Choroid plexus epithelial cell (primary cell): ENCODE measurements at places on chromosomes 11 and 22.
A peak's percentile ranks its signal among the peaks of the same experiment; 100 is the strongest.

DNA sequence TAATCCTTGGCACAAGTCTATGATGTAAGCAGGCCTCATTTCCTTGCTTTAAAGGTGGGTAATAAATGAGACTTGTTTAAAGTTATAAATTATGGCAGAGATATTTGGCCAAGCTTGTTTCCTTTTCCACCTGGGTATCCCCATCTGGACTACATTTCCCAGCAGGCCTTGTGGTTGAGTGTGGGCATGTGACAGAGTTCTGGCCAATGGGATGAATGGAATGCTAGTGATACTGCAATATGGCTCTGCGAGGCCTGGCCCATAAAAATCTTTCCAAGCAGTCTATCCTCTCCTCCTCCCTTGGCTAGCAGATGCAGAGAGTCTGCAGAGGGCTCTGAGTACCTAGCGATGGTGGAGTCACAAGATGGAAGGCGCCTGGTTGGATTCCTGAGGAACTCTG is 102.5 kb downstream of the TIMP3 start:
- peak; percentile 72 for DNase-seq

DNA sequence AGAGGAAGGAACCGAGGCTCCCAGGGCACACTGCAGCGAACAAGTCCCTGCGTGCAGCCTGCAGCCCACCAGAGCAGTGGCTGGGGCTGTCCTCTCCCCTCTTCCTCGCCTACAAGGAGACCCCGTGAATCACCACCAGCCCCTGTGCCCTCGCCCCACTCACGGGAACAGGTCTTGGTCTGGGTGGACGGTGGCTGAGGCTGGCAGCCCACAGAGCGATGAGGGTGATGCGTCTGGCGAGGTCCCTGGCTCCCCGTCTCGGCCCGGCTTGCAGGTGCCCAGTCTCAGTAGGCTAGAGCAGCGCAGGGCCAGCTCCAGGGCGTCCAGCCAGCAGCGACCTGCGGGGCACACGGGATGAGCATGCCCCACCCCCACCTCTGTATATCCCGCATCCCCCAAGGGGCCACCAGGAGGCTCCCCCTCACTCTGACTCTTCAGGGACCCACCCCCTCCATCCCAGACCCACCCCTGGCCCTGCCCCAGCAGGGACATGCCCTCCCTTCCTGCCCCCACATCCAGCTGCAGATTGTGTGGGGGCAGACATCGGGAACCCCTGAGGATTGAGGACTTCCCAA is 50.5 kb upstream of the CARS1 start:
- DNase-seq, result no peak

DNA sequence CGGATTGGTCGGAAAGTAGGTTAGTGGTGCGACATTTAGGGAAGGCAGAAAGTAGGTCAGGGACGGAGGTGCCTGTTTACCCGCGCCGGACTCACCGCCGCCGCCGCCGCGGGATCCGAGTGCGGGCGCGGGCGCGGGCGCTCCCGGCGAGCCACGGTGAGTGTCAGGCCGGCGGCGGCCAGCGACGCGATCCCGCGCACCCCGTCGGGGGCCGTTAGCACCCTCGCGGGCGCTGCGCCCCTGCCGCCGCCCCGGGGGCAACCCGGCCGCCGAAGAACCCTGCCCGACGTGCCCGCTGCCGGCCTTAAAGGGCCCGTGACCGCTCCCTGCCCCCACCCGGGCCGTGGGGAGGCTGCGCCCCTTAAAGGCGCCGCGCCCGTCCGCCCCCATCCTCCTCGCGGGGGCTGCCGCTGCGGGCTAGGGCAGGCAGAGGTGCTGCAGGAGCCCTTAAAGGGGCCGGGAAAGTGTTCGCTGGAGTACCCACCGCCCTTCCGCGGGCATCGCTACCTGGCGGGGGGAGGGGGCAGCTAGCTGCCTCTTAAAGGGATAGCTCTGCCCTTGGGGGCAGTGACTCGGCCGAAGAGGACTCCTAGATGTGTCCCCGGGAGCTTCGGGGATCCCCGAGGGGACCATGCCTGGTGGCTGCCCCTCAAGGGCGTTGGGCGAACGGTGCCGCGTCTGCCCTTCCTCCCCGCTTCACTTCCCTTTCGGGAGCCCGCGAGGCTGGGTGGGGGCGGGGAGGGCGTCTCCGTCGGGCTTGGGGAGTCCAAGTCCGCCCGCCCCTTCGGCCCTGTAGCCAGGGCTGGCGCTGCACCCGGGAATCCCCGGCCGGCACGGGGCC is at the start of gene BMAL1:
Gene BMAL1 (plus strand): TSS at position 23 of the 841 bp plus-strand sequence. CDS start 76,519 bp downstream, outside the sequence.
- no peak for DNase-seq

- DNase-seq, result no peak
Measured at GRCh38 chr22:17214416-17215043, 4.7 kb downstream of the ADA2 start.

DNA sequence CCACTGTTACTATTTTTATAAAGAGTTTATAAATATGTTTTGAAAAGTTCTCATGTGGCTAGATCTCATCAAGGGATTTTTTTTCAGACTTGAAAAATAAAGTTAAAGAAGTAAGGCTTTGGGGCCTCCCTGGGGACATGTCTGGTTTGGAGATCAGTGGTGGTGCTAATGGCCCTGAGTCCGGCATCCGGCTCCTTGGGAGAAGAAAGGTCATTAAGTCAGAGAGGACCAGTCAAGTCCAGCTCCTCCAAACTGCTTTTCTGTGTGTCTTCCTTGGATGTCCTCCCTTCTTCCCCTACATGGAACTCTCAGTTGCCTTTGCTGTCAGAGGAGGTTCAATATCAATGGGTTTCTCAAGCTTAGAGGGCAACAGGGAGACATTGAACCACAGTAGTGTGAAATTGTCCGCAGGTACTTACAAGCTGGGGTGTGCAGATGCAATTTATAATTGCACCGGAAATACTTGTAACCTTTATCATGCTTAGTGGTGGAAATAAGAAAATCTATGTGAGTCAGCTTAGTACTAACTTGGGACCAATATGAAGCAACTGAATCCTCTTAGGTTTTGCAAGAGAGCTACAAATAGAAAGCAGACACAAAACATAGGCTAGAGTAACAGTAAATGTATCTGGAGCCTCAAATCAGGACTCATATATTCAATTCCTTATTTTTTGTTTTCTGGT is 144.3 kb downstream of the TEAD1 start:
- DNase-seq, result peak; percentile 93

GRCh38 chr11:48109046-48109666 is 107.5 kb upstream of the OR4B1 start:
- peak; percentile 80 for DNase-seq

DNA sequence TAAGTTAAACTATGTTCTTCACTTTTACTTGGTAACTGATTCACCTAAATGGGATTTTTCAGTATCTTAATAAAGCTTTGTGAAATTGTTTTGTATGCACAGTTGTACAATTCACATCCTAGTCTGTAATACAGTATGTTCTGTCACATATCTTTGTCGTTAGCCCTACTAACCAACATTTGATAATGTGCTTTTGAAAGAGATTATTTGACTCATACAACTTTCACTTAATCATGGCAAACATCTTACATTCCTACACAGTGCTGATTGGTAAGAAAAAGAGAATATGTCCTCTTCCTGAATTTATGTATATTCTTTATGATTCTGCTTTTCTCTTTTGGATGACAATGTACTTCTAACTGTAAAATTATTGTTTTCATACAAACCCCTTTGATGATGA is 234.5 kb downstream of the METTL15 start:
- peak; percentile 40 for DNase-seq

GRCh38 chr11:73942010-73942409 is 8.8 kb upstream of the DNAJB13 start:
- no peak for DNase-seq

GRCh38 chr22:26806445-26807175 is 149.2 kb downstream of the MIAT start:
- DNase-seq, result no peak

- no peak for DNase-seq
Measured at GRCh38 chr22:38347944-38348750, 30.9 kb upstream of the CSNK1E start.

DNA sequence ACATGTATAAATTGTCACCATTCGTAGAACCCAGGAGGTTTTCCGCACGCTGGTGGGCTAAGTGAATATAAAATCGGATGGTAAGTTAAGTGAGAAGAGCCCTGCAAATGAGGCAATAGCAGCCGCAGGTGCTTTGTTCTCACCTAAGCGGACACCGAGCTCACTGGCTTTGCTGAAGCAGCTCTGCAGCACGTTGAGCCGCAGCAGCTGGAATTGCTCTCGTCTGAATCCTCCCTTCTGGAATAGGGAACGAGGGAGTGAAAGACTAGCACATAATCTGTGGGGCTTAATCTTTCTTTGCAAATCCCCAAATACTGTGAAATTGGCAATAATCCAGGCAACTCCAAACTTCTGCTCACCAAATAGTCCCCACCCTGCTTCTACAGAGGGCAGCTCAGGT is 488.1 kb downstream of the NTM start:
- no peak for DNase-seq
